ENCODE measurements at places on chromosomes 5 and 9.

- peak; percentile 89 for DNase-seq
These were observed 12.7 kb upstream of the DNAH5 start for GRCh38 chr5:13957032-13957645.

GRCh38 chr5:54242297-54242696, 68.1 kb downstream of the ARL15 start:
- no peak for DNase-seq

- no peak for DNase-seq
These were observed 417.9 kb downstream of the NFIB start for GRCh38 chr9:13896047-13896446.

DNA sequence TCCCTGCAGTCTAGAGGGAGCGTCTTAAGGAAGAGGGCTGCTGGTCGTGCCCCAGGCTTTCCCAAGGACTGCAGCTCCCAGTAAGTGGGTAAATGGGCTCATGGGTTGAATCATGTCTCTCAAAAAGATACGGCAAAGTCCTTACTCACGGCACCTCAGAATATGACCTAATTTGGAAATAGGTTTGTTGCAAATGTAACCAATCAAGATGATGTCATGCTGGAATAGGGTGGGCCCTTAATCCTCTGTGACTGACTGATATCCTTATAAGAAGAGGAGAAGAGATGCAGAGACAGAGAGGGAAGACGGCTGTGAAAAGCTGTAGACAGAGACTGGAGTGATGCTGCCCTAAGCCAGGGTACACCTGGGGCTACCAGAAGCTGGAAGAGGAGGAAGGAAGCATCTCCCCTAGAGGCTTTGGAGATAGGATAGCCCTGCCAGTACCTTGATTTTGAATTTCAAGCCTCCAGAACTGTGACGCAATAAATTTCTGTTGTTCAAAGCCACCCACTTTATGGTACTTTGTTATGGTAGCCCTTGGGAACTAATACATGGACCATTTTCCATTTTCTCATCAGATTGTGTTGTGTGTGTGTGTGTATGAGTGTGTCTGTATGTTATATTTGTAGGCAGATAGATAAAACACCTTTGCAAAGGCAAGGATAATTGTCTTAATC, 15.0 kb downstream of the GALNT10 start:
- DNase-seq = no peak

GRCh38 chr5:53438486-53439472, 41.6 kb upstream of the FST start:
- no peak for DNase-seq

DNA sequence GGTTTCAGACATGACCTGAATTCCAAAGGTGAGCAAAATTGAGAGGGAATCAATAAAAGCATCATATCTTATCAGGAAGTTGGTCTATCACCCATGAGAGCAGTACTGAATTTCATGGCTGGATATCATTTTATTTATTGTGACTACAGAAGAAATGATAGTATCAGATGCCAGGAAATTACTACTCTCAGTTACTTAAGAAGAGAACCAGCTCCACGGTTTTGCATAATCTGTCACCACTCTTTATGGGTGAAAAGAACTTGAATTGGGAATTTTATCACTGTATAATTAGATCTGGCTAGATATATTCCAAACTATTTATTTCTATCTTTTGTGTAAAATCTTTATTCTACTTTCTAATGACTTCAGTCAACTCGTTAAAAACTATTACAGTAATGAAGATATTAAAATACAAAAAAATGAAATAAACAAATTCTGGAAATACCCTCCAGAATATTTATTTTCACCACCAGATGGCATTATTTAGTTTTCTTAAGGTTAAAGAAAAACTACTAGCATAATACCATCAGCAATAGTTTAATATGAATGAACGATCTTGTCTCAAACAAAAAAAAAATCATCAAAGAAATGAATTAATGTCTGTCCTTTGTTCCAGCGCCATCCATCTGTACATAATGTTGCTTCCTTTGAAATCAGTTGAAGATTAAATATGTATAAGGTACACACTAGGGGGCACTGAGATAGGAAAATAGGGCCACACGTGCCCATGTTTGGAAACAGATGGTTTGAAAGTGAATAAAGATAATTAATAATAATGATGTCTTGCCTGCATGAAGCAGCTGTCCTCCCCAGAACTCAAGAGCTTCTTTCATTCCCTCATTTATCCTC, 84.7 kb upstream of the SLCO6A1 start:
- DNase-seq = peak; percentile 15

DNA sequence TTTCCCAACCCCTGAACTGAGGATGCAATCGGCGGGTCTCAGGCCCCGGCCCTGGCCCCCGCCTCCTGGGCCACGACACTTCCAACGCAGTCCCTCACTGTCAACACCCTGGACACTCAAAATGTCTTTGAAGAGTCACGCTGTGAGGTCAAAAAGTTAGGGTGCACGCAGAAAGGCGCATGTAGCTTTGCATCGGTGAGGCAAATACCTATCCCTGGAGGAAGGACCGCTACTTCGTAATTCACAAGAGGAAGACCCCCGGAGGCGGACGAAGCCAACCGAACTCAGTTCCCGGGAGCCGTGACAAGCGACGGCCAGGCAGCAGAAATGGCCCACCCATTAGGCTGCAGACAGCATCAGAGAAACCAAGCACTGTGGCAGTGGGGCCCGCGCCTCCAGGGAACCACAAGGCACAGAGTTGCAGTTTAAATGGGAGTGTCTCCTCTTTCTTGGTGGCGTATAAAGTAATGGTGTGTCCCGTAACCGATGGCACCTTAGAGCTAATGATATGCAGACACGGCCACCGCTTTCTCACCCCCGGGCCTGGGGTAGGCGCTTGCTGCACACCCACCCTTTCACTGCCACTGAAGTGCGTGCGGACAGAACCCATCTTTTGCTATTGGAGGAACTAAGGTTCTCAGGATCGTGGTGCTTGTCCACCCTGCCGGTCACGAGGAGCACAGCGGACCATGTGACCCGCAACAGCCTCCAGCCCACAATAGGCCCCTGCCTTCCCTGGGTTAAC, 9.0 kb downstream of the ADAMTS2 start:
- no peak for DNase-seq

- no peak for DNase-seq
These were observed 293.9 kb upstream of the TARS1 start for GRCh38 chr5:33146881-33147280.

GRCh38 chr9:133476036-133476931, 2.6 kb downstream of the SLC2A6 start:
- DNase-seq = no peak

GRCh38 chr5:56006094-56006493, 11.3 kb upstream of the IL6ST start:
- DNase-seq = no peak

GRCh38 chr9:8448226-8448625, 648.6 kb upstream of the DMAC1 start:
- no peak for DNase-seq

- no peak for DNase-seq
These were observed 877 bp upstream of the SCGB3A1 start for GRCh38 chr5:180592176-180592575.

- no peak for DNase-seq
These were observed 90.8 kb downstream of the CAAP1 start for GRCh38 chr9:26801772-26802171.

- DNase-seq = no peak
These were observed 93.8 kb downstream of the OXCT1 start for GRCh38 chr5:41776435-41776834.

- no peak for DNase-seq
These were observed 13.8 kb upstream of the ANGPTL2 start for GRCh38 chr9:127136081-127136879.

DNA sequence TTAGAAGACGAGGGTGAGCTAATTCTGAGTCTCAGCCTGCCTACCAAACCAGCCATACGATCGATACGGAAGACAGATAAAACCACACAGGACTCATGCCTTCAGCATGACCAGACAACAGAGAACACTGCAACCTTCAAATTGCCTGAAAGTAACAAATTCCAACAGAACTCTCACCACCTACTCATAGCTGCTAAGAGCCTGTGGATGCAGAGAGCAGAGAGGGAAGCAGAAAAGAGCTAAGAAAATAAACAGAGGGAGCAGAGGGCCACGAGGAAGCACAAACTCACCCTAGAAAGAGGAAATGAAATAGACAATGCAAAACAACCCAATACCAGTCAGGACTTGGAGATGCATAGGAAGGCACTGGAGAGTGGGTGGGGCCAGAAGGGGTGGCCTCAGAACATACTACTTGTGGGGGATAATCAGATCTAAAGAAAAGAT, 86.7 kb upstream of the TAS2R1 start:
- DNase-seq = no peak

DNA sequence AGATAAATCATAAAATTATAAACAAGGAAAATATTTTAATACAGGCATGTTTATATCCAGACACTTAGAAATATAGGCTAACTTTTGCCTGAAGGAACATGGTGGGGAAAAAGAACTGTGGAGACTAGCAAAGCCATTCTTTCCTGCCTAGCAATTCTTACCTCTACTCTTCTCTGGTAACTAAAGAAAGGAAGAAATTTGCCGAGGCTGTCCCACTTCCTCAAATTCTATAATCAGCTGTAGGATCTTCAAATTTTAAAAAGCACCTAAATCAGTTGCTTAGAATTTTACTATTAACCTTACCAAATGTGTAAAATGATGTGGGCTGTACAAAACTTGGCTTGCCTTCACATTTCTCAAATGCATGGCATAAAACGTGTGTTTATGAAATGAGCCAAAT, 249.1 kb upstream of the SMARCA2 start:
- no peak for DNase-seq

GRCh38 chr5:9468060-9468388, 77.9 kb downstream of the SEMA5A start:
- no peak for DNase-seq

DNA sequence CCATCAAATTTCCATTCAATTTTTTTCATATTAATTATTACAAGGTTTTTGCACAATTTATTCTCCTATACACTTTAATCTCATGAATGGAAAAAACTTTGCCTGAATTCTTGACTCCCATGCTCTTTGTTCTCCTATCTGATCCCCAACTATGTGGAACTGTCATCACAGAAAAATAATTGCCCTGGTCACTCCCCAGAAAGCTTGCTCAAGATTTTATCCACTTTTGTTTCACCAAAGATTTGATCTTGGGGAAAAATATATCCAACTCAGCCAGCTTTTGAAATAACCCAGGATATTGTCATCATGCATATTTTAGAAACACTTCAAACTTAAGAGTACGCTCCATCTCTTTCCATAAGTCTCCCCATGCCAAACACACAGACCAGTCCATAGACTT, 77.7 kb upstream of the PPP2R2B start:
- no peak for DNase-seq

- DNase-seq = no peak
These were observed 714 bp downstream of the SEC24A start for GRCh38 chr5:134649163-134649835.

GRCh38 chr9:122904466-122904822, 715 bp downstream of the RC3H2 start:
- peak; percentile 75 for DNase-seq
